ENCODE measurements at places on chromosomes 13 and 19.

- no peak for DNase-seq
These were observed 30.9 kb downstream of the RNASEH2B start for GRCh38 chr13:50940509-50940908.

DNA sequence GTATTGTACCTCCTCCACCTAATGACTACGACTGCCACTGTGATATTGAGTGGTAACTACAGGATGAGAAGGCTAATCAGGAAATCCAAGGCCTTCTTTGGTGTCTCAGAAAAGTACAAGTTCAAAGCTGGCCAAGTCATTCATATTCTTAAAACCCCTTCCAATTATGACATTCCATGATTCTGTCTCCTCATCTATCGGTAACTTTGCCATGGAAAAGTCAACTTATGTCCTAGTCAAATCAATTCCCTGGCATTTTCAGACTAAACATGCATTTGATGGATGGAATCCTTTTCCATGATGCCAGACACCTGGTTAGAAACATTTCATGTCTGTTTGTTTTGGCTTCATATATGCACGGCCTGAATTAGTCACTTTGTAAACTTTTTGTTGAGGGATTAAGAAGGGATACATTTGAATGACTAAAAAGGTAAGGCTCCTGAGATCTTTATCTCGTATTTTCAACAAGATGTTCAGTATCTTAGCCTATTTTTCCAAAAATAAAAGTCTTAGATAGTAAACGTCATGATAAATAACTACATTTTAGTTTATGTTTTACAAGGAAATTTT is 186.5 kb downstream of the NHLRC3 start:
- no peak for DNase-seq

- no peak for DNase-seq
These were observed 10.1 kb upstream of the CD22 start for GRCh38 chr19:35318679-35319448.

DNA sequence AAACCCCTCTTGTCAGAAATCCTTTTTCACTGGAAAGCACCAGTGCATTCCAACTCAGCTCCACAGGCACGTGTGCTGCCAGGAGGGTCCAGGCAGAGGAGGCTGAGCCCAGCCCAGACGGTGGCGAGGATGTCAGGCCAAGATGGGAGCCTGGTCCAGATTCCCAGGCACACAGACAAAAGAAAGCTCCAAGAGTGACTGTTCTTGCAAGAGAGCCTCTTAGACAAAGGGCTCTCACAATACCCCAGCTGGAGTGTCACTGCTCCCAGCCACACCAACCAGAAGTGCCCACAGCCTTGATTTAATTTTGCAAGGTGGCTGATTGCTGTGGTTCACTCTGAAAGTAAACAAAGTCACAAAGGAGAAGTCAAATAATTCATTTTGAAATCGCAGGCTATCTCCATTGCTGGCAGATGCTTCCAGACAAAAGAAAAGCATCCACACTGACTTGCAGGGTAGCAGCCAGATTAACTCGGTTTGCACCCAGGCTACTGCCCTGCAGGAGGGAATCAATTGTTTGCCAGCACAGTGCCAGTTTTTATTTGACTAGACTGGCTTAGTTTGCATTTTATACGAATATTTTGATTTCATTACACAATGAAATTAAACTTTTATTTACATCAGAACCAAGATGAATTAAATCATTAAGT is 95.1 kb downstream of the RAB20 start:
- no peak for DNase-seq

- no peak for DNase-seq
These were observed 62.0 kb upstream of the EDNRB start for GRCh38 chr13:77980592-77980991.

- DNase-seq: no peak
These were observed 324.1 kb upstream of the KLHL1 start for GRCh38 chr13:70432276-70432805.

- DNase-seq: no peak
These were observed 5.8 kb upstream of the DYRK1B start for GRCh38 chr19:39839678-39840327.

DNA sequence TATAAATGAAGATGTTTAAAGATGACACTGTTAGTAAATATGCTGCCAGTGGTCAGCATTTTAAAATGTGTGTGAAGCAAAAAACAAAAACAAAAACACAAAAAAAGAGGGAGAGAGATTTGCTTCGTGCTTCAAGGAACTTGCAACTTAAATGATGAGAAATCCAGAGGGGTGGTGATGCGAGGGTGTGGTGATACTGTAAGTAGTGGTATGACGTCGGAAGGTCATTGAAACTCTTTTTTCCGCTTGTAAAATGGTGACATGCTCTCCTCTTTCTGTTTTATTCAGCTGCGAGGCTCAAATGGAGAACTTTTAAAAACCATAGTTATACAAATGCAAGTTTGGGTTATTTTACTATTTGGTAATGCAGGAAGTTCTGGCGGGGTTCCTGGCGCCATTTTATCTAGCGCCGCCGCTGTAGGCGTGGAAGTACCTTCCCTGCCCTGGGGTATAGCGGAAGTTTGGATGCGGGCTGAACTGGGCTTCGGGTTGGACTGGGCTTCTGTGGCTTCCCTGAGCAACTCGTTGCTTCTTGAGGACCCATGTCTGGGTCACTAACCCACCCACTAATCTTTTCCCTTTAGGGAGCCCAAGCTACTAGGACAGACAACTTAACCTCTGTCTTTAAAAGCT is 34.8 kb downstream of the DGKH start:
- no peak for DNase-seq

DNA sequence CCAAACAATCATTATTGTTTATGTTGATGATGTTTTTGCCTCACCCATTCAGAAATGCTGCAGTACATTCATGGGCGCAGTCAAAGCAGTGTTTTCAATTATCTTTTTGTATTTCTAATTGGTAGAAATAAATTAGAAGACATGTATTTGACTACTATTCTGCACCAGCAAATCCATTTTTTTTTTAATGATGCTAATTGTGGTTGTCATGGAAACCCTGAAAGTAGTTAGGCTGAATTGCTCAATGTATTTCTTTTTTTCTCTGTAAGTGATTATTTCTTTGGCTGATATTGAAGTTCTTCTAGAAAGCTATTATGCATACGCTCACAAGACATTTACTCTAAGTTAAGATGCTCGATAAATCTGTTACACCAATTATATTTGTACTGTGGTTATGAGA is 101.2 kb downstream of the RFC3 start:
- DNase-seq: no peak

DNA sequence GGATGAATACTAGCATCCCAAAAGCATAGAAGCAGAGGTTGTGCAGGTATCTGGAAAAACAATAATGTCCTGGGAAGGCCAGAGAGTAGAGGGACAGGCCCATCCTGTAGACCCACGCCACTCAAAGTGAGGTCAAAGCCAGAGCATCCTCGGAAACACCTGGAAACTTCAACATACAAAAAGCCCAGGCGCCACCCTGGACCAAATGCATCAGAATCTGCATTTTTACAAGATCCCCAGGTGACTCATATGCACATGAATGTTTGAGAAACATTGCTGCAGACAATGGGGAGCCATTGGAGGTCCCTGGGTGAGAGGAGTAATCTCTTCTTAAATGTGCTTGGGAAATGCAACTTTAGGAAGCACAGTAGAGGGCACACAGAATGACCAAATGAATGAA is 684.1 kb downstream of the DIAPH3 start:
- no peak for DNase-seq

DNA sequence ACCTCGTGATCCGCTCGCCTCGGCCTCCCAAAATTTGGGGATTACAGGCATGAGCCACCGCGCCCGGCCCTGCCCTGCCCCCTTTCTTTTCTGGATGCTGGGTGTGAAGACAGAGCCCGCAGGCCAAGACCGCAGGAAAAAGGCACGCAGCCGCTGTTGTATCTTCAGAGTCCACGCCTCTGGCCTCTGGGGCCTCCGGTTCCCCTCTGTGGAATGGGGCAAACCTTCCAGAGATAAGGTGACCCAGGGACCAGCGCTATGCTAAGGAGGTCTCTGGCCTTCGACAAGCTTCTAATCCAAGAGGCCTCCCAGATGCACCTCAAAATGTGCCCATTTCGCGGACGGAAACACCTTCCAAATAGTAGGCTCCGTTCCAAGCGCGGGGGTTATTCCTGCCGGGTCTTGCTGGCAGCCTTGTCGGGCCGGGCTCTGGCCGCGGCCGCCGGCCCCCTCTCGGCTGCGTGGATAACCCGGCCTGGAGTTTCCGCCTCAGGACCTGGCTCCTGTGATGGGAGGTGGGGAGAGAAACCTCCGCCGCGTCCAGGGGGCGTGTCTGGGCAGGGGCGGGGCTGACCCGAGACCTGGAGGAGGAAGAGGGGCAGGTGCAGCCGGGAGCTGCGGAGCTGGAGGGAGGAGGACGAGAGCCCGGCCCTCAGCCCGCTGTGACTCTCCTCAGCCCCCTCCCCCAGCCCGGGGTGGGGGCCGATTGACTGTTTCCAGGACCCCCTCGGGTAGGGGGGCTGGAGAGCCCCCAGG is 13.1 kb downstream of the TJP3 start:
- peak; percentile 97 for DNase-seq

DNA sequence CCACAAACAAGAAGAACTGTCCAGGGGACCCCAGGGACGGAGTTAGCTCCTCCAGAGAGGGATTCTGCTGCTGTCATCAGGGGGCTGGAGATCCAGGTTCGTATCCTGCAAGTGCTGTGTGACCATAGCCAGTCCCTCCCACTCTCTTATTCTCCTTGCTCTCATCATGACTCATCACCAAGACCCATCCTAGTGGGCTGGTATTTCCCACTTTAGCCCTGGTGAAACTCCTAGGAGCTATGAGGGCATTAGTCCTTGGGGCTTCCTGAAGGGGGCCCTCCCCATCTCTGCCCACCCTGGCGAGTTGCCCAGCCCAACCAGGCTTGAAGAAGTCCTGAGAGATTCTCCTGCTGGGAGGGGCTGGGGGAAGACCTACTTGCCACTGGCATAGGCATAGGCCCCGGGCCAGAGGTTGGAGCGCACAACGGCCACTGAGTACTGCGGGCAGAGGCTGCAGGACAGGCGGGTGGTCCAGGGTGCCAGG is 7.5 kb upstream of the DMWD start:
- DNase-seq: no peak

DNA sequence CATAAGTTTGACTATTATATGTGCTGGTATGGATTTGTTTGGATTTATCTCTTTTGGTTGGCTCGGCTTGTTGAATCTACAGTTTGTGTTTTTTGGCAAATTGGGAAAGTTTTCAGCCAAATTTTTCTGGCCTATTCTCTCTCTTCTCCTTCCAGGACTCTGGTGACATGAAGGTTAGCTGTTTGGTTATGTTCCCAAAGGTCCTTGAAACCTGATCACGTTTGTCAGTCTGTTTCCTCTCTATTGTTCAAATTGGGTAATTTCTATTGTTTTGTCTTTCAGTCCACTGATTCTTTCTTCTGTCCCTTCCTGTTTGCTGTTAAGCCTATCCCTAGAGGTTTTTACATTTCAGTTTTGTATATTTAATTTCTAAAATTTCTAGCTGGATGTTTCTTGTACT is 81.5 kb upstream of the SHISA2 start:
- DNase-seq: no peak

DNA sequence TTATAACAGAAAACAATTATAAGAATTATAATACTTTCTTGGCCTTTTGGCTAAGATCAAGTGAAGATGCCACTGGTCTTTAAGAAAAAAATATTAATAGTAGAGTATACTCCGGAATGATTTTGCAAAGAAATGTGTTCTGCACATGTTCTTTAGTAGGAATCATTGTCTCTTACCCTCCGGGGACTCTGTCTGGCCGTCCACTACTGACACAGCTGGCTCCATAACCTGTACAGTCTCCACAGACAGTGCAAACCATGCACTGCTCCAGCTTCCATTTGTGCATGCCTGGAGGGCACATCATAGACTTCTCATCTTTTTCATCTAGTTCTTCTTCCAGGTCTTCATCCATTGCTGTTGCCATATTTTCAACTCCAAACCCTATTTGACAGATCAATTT is 75.9 kb downstream of the MYCBP2 start:
- no peak for DNase-seq

- DNase-seq: no peak
These were observed 33.0 kb downstream of the IL12RB1 start for GRCh38 chr19:18053576-18054219.

GRCh38 chr13:36891752-36892151 is 28.3 kb downstream of the SMAD9 start:
- DNase-seq: no peak

DNA sequence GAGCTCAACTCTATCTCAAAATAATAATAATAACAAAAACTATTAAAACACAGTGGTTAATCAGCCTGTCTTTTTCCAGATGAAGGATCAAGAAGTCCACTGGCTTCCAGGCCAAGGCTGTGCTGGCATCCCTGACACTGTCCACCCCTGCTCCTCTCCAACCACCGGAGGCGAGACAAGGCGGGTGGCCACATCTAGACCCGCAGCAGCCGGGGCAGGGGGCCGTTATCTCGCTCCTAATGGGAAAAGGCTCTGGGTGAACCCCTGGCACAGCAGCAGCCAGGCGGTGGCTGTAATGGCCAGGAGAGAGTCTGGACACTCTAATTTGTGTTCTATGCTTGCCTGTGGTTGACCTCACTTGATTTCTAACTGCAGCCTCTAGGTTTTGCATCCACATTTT is 158.0 kb upstream of the SOX1 start:
- DNase-seq: peak; percentile 29

- no peak for DNase-seq
These were observed 23.3 kb downstream of the TMEM38A start for GRCh38 chr19:16684216-16684615.
